ENCODE measurements at places on chromosomes 11 and 22.

GRCh38 chr22:45505991-45506747, 3.5 kb downstream of the FBLN1 start:
- no peak for DNase-seq

DNA sequence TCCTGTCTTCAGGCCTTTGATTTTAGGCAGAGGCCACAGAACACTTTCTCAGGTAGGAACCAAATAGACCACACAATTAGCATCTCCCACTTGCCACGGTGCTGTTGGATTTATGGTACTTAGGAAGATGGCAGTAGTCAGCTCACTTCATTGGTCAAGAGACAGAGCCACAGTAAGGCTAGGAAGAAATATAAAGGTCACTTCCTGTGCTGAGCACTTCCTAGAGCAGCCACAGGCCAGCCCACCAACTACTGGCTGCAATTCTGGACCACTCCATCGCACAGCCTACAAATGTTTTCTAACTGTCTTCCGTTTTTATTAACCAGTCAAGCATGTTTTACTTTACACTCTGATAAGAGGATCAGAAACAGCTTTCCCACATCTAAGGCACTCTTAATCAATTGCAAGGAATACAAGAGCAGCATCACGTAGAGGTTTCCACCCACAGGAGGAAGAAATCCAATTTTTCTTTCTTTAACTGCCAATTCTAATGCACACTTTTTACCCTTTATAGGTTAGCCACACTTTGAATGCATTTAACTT, 54.7 kb downstream of the ABTB2 start:
- DNase-seq, result no peak

DNA sequence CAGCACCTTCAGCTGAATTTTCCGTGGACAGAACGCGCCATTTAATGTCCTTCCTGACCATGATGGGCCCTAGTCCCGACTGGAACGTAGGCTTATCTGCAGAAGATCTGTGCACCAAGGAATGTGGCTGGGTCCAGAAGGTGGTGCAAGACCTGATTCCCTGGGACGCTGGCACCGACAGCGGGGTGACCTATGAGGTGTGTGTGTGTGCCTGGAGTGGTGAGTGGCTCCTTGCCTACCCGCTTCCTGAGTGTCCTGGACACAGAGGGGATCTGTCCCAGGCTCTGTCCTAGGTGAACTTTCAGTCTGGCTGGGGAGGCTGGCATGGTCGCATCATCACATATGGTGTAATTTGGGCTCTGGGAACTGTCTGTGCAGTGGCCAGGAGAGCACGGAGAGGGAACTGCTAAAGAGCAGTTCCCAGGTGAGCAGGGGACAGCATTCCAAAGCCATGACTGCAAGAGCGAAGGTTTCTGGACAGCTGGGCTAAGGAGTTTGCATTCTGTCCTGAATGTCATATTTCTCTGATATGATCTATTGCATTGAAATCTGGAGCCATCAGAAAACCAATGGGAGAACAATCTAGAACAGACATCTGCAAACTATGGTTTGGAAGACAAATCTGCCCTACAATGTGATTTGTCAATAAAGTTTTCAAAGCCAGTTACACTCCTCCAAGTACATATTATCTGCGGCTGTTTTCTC, 104.3 kb downstream of the RRAS2 start:
- DNase-seq, result no peak

- no peak for DNase-seq
Measured at GRCh38 chr11:83249445-83249844, 36.7 kb downstream of the CCDC90B start.

GRCh38 chr22:29128891-29129807, 56.3 kb downstream of the KREMEN1 start:
- no peak for DNase-seq

DNA sequence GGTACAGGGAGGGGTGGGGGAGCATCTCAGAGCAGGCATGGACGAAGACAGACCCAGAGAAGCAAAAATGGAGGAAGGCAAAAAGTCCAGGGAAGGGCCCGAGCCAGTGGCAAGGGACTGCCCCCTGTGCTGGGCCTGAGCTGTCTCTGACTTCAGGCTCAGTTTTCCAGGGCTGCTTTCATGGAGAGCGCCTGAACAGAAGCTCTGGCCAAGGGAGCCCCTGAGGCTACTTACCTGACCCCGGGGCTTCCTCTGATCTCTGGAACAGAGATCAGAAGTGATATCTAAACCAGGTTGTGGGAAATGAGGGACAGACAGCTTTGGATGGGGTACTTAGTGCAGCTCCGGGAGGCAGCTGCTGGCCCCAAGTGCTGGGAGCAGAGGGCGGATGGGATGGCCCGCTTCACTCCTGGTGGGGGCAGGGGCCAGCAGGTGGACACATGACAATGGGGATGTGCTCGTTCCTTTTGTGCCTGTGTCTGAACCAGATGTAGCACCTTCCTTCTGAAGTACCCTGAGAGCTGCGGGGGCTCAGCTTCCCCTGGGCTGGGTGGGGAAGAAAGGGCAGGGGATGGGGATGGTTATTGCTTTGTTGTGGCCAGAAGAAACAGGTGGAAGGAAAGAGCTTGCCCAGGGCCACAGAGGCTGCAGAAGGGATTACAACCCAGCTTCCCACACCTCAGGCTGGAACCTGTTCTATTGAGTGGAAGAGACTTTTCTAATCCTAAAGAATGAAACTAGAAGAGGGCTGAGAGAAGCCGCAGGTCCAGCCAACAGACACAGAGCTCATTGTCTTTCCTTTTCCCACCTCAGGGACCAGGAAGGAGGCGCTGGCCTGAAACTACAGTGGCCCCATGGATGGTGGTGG, 5.7 kb downstream of the LRRC10B start:
- no peak for DNase-seq

DNA sequence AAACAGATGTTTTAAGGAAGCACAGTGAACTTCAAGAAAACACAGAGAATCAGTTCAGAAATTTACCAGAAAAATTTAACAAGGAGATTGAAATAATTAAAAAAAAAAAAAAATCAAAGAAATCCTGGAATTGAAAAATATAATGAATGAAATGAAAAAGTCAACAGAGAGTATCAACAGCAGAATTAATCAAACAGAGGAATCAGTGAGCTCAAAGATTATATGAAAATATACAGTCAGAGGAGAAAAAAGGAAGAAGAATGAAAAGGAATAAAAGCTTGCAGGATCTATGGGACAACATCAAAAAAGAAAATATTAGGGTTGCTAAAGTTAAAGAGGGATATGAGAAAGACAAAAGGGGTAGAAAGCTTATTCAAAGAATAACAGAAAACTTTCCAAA, 82.3 kb downstream of the XRRA1 start:
- no peak for DNase-seq

All from CD4-positive, alpha-beta T cell treated with Interferon alpha-2 for 1 hour (primary cell).